Endothelial cell (in vitro differentiated cells): ENCODE measurements at places on chromosomes 11 and 22.

GRCh38 chr11:95262994-95263765 lies 32.2 kb upstream of the SESN3 start:
- H3K27ac ChIP-seq, result no peak overlapping the region
- H3K36me3 ChIP-seq, result no peaks in the 10 kb centered on the region
- H3K4me3 ChIP-seq, result no peak overlapping the region
- no peaks in the 10 kb centered on the region for H3K4me1 ChIP-seq

DNA sequence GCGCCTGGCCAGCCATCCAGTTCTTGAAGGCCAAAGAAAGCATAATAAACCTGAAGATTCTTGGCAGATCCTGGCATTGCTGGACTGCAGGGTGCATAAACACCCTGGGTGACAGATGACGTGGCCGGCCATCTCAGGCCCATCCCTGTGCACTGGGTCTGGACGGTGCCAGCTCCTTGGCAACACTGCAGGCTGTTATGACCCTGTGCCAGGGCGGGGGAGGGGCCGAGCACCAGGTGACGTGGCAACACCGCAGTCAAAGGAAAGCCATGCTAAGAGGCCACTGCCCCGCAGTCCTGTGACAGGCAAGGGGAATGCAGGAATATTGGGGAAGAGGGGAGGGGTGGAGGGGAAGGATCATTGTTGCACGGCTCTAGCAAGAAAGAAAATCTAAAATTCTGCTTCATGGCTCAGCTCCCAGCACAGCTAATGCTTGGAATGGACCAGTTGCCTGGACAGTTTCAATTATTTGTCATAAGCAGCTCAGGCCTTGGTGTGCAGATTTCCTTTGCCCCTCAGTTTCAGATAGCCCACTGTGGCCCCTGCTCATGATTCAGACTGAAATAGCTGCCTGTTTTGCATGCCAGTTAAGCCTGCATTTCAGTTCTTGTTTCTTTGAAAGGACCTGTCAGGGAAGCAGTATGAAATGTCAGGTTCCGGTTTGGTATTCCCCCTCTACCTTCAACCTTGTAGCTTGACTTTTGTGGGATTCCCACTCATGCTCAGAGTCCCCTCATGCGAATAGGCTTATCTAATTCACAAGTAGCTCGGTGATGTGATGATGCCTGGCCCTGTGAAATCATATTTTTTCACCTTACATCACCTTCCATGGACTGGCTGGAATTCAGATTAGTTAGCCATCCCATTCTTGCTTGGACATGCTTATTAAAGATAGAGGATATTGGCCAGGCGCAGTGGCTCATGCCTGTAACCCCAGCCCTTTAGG lies 29.7 kb upstream of the DDX6 start:
- H3K27me3 ChIP-seq, result no peaks in the 10 kb centered on the region
- H3K36me3 ChIP-seq, result no peaks in the 10 kb centered on the region
- H3K27ac ChIP-seq, result no peak overlapping the region
- peaks cover 2% of the 10 kb centered on the region for H3K4me1 ChIP-seq
- DNase-seq, result no peak
- no peak overlapping the region for H3K4me3 ChIP-seq

GRCh38 chr11:86669424-86669823 lies 3.0 kb downstream of the ME3 start:
- no peak overlapping the region for H3K27ac ChIP-seq
- H3K27me3 ChIP-seq, result peaks cover 9% of the 10 kb centered on the region
- no peak overlapping the region for H3K4me3 ChIP-seq

DNA sequence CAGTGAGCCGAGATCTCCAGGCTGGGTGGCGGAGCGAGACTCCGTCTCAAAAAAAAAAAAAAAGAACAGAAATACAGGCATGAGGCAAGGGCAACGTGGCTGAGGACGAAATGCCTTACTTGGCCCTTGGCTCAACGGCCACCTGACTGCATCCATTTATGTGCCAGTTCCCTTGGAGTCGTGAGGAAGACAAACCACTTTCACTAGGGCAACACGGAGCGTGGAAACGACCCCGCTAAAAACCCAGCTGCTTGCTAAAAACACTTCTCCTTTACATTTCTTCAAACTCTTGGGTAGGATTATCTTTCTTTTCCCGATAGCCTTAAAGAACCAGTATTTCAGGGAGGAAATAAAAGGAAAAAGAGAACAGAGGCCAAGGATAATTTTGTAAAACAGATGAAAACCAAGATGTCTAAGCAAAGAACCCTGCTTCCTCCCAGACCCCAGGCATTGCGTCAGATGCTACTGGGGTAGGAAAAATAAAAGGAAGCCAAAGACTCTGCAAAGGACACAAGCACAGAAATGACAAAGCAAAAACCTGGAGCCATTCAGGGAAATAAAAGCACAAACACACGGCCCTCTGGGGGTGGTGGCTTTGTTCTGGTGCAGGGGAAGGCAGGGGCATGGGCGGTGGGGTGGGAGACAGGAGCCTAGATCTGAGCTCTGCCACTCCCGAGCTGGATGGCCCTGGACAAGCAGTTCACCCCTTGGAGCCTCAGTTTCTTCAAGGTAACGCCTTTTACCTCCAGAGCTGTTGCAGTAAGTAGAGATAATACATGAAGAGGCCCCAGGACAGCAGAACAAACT lies 37.0 kb downstream of the PC start:
- peaks cover 7% of the 10 kb centered on the region for H3K36me3 ChIP-seq
- no peak overlapping the region for H3K27ac ChIP-seq
- no peak overlapping the region for H3K4me3 ChIP-seq
- H3K4me1 ChIP-seq, result peaks cover 5% of the 10 kb centered on the region

DNA sequence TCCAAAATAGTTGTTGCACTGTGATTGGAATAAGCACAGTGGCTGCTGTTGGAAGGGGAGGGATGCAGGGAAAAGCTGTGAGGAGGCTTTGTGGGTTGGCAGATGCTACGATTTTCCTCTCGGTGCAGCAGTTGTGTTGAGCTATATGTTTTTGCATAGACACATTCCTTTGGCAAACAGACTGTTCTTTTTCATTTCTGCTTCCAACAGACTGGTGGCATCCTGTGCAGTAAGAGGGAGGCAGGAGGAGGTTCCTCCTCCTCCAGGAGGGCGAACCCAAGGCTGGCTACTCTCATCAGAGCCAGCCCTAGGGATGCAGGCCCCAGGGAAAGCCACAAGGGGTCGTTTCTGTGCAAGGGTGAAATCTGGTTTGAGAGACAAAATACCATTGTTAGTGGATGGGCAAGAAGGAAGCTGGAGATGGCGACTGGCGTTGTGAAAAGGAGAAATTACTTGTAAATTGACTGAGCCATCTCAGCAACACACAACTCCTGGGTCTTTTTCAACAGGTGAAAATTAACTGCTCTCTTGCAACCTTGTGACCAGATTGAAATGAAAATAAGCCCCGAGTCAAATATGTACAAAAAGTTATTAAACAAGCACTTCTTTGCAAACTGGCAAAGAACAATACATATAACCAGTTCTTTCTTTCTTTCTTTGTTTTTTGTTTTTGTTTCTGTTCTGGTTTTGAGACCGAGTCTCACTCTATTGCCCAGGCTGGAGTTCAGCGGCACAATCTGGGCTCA lies 26.5 kb upstream of the UBASH3B start:
- peaks cover 20% of the 10 kb centered on the region for H3K4me1 ChIP-seq
- no peak overlapping the region for H3K27ac ChIP-seq
- peak; percentile 82 for DNase-seq
- H3K27me3 ChIP-seq, result peaks cover 1% of the 10 kb centered on the region
- H3K36me3 ChIP-seq, result no peaks in the 10 kb centered on the region

DNA sequence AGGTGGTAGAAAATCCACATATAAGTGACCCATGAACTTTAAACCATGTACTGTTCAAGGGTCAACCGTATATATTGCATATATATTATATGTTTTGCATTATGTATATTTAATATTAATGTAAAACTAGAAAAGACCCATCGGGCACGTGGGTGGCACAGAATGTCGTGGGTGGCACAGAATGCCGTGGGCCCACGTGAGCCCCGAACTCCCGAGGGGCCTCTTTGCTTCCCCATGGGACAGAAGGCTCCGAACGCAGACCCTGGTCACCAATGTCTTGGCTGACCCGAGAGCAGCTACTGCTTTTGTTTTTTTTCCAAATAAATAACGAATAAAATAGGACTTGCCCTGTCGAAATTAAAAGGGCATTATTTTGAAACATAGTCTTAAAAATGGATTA lies 415.4 kb downstream of the BRD1 start:
- H3K27me3 ChIP-seq, result peaks cover 3% of the 10 kb centered on the region
- H3K27ac ChIP-seq, result no peak overlapping the region
- H3K4me1 ChIP-seq, result no peaks in the 10 kb centered on the region
- no peak overlapping the region for H3K4me3 ChIP-seq
- no peak for DNase-seq
- H3K36me3 ChIP-seq, result no peaks in the 10 kb centered on the region

GRCh38 chr11:77724636-77725035 lies 87.0 kb upstream of the CLNS1A start:
- peaks cover 8% of the 10 kb centered on the region for H3K36me3 ChIP-seq
- no peak for DNase-seq
- H3K4me3 ChIP-seq, result no peak overlapping the region
- no peaks in the 10 kb centered on the region for H3K4me1 ChIP-seq
- no peaks in the 10 kb centered on the region for H3K27me3 ChIP-seq

- no peaks in the 10 kb centered on the region for H3K27me3 ChIP-seq
- no peak for DNase-seq
- H3K4me3 ChIP-seq, result no peak overlapping the region
- H3K36me3 ChIP-seq, result no peaks in the 10 kb centered on the region
- no peaks in the 10 kb centered on the region for H3K4me1 ChIP-seq
Measured at GRCh38 chr11:112361396-112361795, 100.7 kb upstream of the PLET1 start.

- H3K4me1 ChIP-seq, result peaks cover 3% of the 10 kb centered on the region
- DNase-seq, result no peak
- H3K36me3 ChIP-seq, result peaks cover 25% of the 10 kb centered on the region
- H3K27ac ChIP-seq, result no peak overlapping the region
- H3K27me3 ChIP-seq, result peaks cover 3% of the 10 kb centered on the region
- H3K4me3 ChIP-seq, result no peak overlapping the region
Measured at GRCh38 chr11:11407065-11407762, 54.2 kb upstream of the CSNK2A3 start.

DNA sequence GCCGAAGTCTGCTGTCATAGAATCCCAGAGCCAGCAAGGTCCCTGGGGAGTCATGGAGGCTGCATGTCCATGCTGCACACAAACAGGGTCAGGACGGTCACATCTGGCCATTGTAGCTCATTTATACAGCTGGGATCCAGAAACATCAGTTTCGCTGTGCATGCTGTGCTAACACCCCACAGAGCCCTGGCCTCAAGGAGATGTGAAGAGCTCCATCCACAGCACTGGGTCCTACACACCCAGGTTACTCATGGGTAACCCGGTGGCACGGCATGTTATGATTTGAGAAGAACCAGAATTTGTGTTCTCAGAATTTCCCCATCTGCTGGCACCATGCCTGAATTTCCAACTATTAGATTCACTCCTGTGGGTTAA lies 146.3 kb upstream of the ARHGAP20 start:
- peaks cover 1% of the 10 kb centered on the region for H3K27me3 ChIP-seq
- DNase-seq, result no peak
- H3K36me3 ChIP-seq, result no peaks in the 10 kb centered on the region
- no peak overlapping the region for H3K27ac ChIP-seq

- peaks cover 15% of the 10 kb centered on the region for H3K27me3 ChIP-seq
- no peak overlapping the region for H3K4me3 ChIP-seq
- H3K4me1 ChIP-seq, result peaks cover 94% of the 10 kb centered on the region
- no peaks in the 10 kb centered on the region for H3K36me3 ChIP-seq
- no peak for DNase-seq
Measured at GRCh38 chr11:128619540-128620308, 32.4 kb upstream of the ETS1 start.

DNA sequence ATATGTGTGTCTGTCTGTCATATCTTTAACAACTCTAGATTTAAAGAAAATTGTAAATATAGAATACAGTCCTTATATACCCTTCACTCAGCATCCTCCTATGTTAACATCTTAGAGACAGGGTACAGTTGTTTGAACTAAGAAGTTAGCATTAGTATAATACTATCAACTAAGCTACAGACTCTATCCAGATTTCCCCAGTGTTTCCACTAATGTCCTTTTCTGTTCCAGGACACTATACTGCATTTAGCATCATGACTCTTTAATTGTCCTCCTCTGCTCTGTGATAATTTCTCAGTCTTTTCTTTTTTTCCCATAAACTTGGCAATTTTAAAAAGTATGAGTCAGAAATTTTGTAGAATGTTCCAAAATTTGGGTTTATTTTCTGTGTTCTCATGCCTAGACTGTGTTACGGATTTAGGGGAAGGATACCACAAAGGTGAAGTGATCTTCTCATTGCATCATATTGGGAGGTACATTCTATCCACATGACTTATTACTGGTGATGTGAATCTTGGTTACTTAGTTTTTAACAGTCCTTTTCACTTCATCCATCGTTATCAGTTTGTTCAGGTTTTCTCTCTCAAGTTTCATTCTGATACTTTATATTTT lies 168.4 kb downstream of the SBF2 start:
- DNase-seq, result no peak
- no peak overlapping the region for H3K27ac ChIP-seq
- H3K36me3 ChIP-seq, result no peaks in the 10 kb centered on the region
- no peak overlapping the region for H3K4me3 ChIP-seq

DNA sequence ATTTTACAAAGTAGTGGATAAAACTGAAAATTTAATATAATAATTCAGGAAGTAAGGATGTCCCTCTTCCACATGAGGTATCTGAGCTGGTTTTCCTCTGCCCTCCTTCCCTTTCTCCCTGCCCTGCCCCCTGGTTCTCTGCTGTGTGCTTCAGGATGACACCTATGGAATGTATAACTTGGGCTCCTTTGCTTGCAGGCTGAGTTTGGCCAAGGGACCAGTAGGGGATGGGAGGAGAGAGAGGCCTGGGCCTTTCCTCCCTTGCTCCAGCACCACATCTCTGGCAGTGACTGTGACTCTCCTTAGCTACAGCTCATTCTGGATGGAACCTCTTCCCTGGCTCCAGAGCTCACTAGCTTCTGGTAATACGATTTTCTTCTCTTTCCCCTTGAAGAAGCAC lies 10.1 kb downstream of the IRAG1 start:
- H3K27me3 ChIP-seq, result no peaks in the 10 kb centered on the region
- H3K4me1 ChIP-seq, result peaks cover 6% of the 10 kb centered on the region
- no peak overlapping the region for H3K4me3 ChIP-seq
- DNase-seq, result no peak

DNA sequence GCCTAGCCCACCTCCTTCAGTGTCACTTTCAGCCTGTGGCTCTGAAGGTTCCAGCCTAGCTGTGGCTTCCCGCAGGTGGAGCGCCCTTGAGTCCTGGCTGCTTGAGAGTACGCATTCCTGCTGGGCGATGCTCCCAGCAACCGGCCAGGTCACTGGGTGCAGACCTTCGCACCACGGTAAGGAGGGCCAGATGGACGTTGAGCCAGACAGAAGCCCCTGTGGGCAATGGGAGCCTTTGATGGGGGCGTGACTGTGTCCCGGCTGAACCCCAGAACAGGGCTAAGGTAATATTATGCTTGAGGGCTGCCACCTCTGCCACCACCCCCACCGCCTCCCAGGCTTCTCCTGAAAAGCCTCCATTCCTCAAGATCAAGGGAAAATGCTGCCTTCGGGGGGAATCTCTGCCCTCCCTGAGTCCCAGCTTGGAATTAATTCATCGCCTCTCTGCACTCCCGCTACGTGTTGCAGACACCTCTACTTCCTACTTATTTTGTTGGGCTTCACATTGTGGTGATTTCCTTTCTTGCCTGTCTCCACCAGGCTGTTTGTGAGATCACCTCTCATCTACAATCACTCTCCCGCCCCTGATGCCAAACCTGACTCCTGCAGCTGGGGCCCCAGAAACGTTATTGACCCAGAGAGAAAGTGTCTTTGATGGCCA lies 144.9 kb upstream of the NECTIN1 start:
- no peak overlapping the region for H3K4me3 ChIP-seq
- H3K4me1 ChIP-seq, result no peaks in the 10 kb centered on the region
- no peak overlapping the region for H3K27ac ChIP-seq
- H3K36me3 ChIP-seq, result no peaks in the 10 kb centered on the region
- no peak for DNase-seq
